ENCODE measurements at places on chromosomes 2 and 18. TPM values are rescaled to one million over a fixed set of nuclear protein-coding genes. Genes with fewer than 3 reads are reported as not detected.

DNA sequence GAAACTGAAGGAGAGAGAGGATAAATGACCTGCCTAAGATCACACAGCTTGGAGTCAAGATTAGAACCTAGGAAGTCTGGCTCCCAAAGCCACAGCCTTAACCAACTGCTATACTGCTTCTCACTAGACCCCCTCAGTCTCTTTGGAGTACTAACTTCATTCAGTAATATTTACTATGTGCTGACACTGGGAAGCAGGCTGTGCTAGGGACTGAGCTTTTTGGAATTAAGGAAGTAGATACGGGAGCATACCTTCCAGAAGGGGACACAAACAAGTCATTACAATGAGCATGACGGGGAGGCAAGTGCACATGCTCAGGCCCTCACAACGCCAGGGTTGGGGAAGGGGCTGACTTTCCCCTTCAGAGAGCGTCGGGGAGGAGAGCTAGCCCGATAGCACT is 97.7 kb downstream of the INO80D start:
- no peak for DNase-seq
- H3K4me1 ChIP-seq, result no peaks in the 10 kb centered on the region
- no peaks in the 10 kb centered on the region for H3K27me3 ChIP-seq
- H3K27ac ChIP-seq, result no peak overlapping the region
- H3K4me3 ChIP-seq, result no peak overlapping the region
- peaks cover 7% of the 10 kb centered on the region for H3K36me3 ChIP-seq

DNA sequence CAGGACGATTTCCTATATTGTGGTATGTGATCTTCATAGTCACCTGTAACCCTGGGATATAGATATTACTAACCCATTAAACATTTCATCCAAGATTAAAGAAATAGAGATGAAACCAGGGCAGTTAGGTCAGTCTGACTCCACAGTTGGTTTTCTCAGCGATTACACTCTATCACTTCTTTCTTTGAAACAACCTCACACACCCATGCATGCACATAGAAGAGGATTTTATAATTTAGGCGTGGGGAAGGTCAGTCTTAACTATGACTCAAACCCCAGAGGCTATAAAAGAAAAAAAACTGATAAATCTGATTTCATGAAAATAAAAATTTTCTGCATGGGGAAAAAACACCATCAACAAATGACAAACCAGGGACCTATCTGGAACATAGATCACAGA is 54.2 kb downstream of the BCL2 start:
- H3K36me3 ChIP-seq, result no peaks in the 10 kb centered on the region
- no peaks in the 10 kb centered on the region for H3K27me3 ChIP-seq
- peaks cover 25% of the 10 kb centered on the region for H3K4me1 ChIP-seq
- DNase-seq, result no peak
- H3K4me3 ChIP-seq, result no peak overlapping the region

GRCh38 chr2:156512451-156512850 is 76.3 kb downstream of the GPD2 start:
- no peak overlapping the region for H3K4me3 ChIP-seq
- peaks cover 18% of the 10 kb centered on the region for H3K36me3 ChIP-seq
- H3K27ac ChIP-seq, result no peak overlapping the region
- H3K4me1 ChIP-seq, result no peaks in the 10 kb centered on the region

- no peak overlapping the region for H3K4me3 ChIP-seq
- no peak for DNase-seq
- H3K4me1 ChIP-seq, result no peaks in the 10 kb centered on the region
- H3K36me3 ChIP-seq, result peaks cover 22% of the 10 kb centered on the region
Measured at GRCh38 chr2:43985359-43985758, 10.4 kb downstream of the LRPPRC start.

- H3K27ac ChIP-seq, result no peak overlapping the region
- H3K4me3 ChIP-seq, result no peak overlapping the region
- no peaks in the 10 kb centered on the region for H3K27me3 ChIP-seq
- no peaks in the 10 kb centered on the region for H3K36me3 ChIP-seq
Measured at GRCh38 chr2:217382794-217383193, 522.9 kb upstream of the TNP1 start.

- H3K4me1 ChIP-seq, result no peaks in the 10 kb centered on the region
- no peaks in the 10 kb centered on the region for H3K36me3 ChIP-seq
- no peaks in the 10 kb centered on the region for H3K27me3 ChIP-seq
- no peak for DNase-seq
Measured at GRCh38 chr2:196617430-196617829, 22.1 kb upstream of the CCDC150 start.

- H3K36me3 ChIP-seq, result no peaks in the 10 kb centered on the region
- no peak for DNase-seq
- H3K27ac ChIP-seq, result no peak overlapping the region
- H3K27me3 ChIP-seq, result no peaks in the 10 kb centered on the region
- H3K4me1 ChIP-seq, result peaks cover 4% of the 10 kb centered on the region
Measured at GRCh38 chr2:224221455-224221913, 180.4 kb downstream of the FAM124B start.

DNA sequence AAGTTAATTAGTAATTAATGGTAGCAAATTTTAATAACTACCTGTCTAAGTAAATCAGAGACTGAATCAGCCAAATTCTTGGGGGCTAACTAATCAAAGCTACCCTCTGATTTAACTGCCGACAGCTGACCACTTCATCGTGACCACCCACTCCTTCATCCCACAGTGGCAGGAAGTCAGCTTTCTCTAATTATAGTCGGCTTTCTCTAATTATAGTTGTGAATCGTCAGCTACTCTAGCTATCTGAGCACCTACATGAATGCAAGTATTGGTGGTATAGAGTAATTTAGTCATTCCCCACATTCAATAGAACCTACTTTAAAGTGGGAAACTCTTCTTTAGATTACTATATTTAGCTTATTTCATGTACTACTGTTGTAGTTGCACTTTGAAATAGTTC is 185.5 kb downstream of the PTGR3 start:
- no peak overlapping the region for H3K27ac ChIP-seq
- no peaks in the 10 kb centered on the region for H3K27me3 ChIP-seq
- no peak for DNase-seq
- no peaks in the 10 kb centered on the region for H3K4me1 ChIP-seq
- no peak overlapping the region for H3K4me3 ChIP-seq

GRCh38 chr2:175687465-175687864 is 314.6 kb downstream of the LNPK start:
- H3K4me1 ChIP-seq, result no peaks in the 10 kb centered on the region
- H3K4me3 ChIP-seq, result no peak overlapping the region
- peaks cover 15% of the 10 kb centered on the region for H3K27me3 ChIP-seq
- DNase-seq, result no peak
- no peaks in the 10 kb centered on the region for H3K36me3 ChIP-seq

- no peaks in the 10 kb centered on the region for H3K4me1 ChIP-seq
- DNase-seq, result no peak
- no peaks in the 10 kb centered on the region for H3K27me3 ChIP-seq
- H3K36me3 ChIP-seq, result no peaks in the 10 kb centered on the region
- H3K27ac ChIP-seq, result no peak overlapping the region
Measured at GRCh38 chr18:32548688-32549087, 78.0 kb upstream of the GAREM1 start.

GRCh38 chr2:162333968-162334367 is 10.0 kb upstream of the GCA start:
- no peak overlapping the region for H3K27ac ChIP-seq
- DNase-seq, result no peak
- no peak overlapping the region for H3K4me3 ChIP-seq
- H3K27me3 ChIP-seq, result no peaks in the 10 kb centered on the region

DNA sequence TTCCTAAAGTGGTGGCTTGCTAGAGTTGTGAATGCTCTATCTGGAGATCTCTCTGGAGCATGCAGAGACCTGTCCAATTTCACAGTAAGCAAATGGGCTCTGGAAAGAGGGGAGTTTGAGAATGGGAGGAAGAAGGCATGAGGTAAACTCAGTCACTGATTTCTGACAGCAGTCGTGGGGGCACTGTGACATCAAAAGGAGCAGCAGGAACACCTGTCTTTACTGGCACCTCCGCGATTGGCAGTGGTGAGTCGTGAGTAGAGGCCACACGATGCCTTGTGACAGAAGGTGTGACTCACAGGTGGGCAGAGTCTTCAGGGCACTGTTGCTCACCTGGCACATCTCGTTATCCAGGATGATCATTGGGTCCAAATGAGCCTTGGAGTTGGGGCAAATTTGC is 38.8 kb upstream of the CAVIN2 start:
- no peak overlapping the region for H3K4me3 ChIP-seq
- H3K27me3 ChIP-seq, result no peaks in the 10 kb centered on the region
- H3K36me3 ChIP-seq, result no peaks in the 10 kb centered on the region
- no peaks in the 10 kb centered on the region for H3K4me1 ChIP-seq
- no peak overlapping the region for H3K27ac ChIP-seq

DNA sequence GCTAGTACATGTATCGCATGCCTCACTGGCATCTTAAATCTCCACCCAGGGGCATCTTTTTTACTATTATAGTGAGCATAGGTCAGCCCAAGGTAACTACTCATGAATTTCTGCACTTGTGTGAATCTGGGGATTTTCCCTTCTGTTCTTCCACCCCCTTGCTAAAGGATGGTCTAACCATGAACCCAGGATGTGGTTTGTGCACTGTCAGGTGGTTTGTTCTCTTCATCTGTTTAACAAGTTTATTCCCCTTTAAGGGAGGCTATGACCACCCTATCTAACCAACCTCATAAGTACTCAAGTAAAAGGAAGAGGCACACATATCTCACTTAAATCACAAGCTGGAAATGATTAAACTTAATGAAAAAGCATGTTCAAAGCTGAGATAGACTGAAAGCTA is 243.0 kb downstream of the RPRM start:
- no peak for DNase-seq
- no peaks in the 10 kb centered on the region for H3K27me3 ChIP-seq
- H3K4me1 ChIP-seq, result no peaks in the 10 kb centered on the region
- no peak overlapping the region for H3K27ac ChIP-seq
- no peaks in the 10 kb centered on the region for H3K36me3 ChIP-seq

- no peaks in the 10 kb centered on the region for H3K36me3 ChIP-seq
- H3K4me3 ChIP-seq, result peak overlapping the region; percentile 37
- H3K27ac ChIP-seq, result no peak overlapping the region
- no peaks in the 10 kb centered on the region for H3K4me1 ChIP-seq
- DNase-seq, result peak; percentile 71
Measured at GRCh38 chr18:12911025-12911928, 27.2 kb upstream of the PTPN2 start.

GRCh38 chr18:49023271-49023937 is 72.6 kb upstream of the SMAD7 start:
- no peak overlapping the region for H3K4me3 ChIP-seq
- no peak overlapping the region for H3K27ac ChIP-seq
- no peaks in the 10 kb centered on the region for H3K36me3 ChIP-seq
- DNase-seq, result peak; percentile 13
- no peaks in the 10 kb centered on the region for H3K27me3 ChIP-seq

DNA sequence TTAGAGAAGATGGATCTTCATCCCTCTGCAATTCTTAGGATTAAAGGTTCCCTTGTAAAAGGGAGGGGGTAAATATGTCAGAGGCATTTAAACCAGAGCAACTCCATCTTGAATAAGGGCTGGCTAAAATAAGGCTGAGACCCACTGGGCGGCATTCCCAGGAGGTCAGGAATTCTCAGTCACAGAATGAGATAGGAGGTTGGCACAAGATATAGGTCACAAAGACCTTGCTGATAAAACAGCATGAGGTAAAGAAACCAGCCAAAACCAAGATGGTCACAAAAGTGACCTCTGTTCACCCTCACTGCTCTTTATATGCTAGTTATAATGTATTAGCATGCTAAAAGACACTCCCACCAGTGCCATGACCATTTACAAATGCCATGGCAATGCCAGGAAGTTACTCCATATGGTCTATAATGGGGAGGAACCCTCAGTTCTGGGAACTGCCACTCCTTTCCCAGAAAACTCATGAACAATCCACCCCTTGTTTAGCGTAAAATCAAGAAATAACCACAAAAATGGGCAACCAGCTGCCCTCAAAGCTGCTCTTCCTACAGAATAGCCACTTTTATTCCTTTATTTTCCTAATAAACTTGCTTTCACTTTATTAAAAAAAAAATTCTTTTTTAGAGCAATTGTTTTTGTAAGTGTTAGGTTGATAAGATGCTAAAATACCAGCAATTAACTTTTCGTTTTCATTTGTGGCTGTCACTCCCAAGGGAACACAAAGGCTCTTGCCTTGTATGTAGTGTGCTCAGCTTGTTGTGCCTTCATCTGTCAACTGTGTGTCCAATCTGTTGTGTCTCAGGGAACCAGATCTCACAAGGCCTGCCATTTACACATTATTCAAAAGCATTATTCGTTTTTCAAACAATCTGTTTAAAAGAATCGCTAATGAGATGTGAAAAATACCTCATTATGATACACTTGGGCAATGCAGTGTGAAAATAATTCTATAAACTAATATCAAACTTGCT is 205.2 kb upstream of the RGPD4 start:
- H3K27me3 ChIP-seq, result no peaks in the 10 kb centered on the region
- H3K4me3 ChIP-seq, result no peak overlapping the region
- H3K4me1 ChIP-seq, result no peaks in the 10 kb centered on the region
- H3K36me3 ChIP-seq, result no peaks in the 10 kb centered on the region
- no peak overlapping the region for H3K27ac ChIP-seq

GRCh38 chr2:190641469-190641868 is 7.4 kb upstream of the NAB1 start:
- no peak for DNase-seq
- H3K27me3 ChIP-seq, result no peaks in the 10 kb centered on the region
- H3K36me3 ChIP-seq, result no peaks in the 10 kb centered on the region
- H3K4me1 ChIP-seq, result peaks cover 17% of the 10 kb centered on the region
- no peak overlapping the region for H3K4me3 ChIP-seq

DNA sequence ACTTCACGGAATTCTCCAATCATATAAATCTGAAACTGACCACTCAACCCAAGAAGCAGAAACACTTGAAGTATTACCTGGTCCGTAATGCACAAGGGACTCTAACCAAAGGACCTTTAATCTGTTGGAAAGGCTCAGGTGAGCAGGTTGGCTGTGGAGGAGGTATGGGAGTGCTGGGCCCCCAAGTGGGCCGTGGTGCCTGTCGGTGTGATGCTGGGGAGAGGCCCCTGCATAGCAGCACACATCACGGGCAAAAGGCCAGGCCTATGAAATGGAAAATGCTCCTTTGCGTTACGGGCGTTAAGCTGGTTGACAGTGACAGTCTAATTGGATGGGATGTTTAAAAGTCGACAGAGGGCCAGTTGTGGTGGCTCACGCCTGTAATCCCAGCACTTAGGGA is 42.6 kb downstream of the GREB1 start:
- no peaks in the 10 kb centered on the region for H3K36me3 ChIP-seq
- no peak overlapping the region for H3K4me3 ChIP-seq
- H3K27me3 ChIP-seq, result no peaks in the 10 kb centered on the region
- no peaks in the 10 kb centered on the region for H3K4me1 ChIP-seq
- no peak for DNase-seq
- H3K27ac ChIP-seq, result no peak overlapping the region

GRCh38 chr18:27843783-27844777 is 332.9 kb downstream of the CDH2 start:
- no peaks in the 10 kb centered on the region for H3K27me3 ChIP-seq
- H3K36me3 ChIP-seq, result no peaks in the 10 kb centered on the region
- no peak overlapping the region for H3K4me3 ChIP-seq
- no peaks in the 10 kb centered on the region for H3K4me1 ChIP-seq
- DNase-seq, result no peak
- H3K27ac ChIP-seq, result no peak overlapping the region

GRCh38 chr2:7077660-7078267 is 160.6 kb downstream of the RNF144A start:
- DNase-seq, result no peak
- H3K4me3 ChIP-seq, result no peak overlapping the region
- no peaks in the 10 kb centered on the region for H3K36me3 ChIP-seq
- no peaks in the 10 kb centered on the region for H3K27me3 ChIP-seq

Gene FBXO48
- 1.8 TPM for total RNA-seq

Gene CHRND
- total RNA-seq, result not detected

Gene ANKRD29
- total RNA-seq, result 72.0 TPM

Gene FNDC4
- 2.0 TPM for total RNA-seq

Data from upper lobe of right lung (tissue), 1 donor.